EH (cell line): ENCODE measurements at places on chromosomes 2 and 18.

- DNase-seq = peak; percentile 68
These were observed 57.8 kb upstream of the KIF5C start for GRCh38 chr2:148817210-148817708.

- peak; percentile 42 for DNase-seq
These were observed 1.6 kb upstream of the LPIN1 start for GRCh38 chr2:11744631-11745394.

DNA sequence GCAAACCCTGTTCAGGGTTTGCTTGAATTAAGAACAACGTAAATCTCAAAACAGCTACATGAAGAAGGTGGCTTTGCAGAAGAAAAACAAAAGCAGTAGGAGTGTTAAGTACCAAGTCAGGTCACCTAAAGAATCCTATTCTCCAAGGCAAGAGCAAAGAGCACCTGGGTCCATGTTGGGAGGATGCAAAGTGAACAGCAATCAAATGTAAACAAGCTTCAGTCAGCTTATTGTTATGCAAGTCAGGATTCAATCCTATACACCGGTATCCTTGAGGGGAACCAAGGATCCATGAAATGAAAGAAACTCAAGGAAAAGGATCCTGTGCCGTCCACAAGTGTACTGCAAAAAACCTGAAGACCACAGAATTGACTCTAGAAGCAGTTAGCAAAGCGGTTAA is 261.0 kb upstream of the DDX18 start:
- no peak for DNase-seq

DNA sequence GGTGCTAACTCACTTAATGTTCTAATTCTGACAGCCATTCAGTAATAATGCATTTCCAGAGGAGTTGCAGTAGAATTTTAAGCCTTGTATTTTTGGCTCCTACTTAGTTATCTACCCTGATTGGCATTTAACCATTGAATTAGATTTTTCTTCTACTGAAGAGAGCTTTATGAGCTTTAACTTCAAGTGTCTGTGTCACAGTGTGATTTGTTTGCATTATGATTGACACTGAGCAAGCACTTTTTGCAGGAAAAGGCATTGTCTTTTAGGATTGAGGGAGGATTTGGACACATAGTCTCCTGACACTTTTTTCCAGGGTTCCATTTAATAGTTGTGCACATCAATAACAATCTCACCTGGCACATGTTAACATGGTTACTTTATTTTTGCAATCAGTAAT is 26.7 kb downstream of the LYPD6 start:
- DNase-seq = no peak
